ENCODE measurements at places on chromosomes 1 and 21.
A peak's percentile ranks its signal among the peaks of the same experiment; 100 is the strongest.

DNA sequence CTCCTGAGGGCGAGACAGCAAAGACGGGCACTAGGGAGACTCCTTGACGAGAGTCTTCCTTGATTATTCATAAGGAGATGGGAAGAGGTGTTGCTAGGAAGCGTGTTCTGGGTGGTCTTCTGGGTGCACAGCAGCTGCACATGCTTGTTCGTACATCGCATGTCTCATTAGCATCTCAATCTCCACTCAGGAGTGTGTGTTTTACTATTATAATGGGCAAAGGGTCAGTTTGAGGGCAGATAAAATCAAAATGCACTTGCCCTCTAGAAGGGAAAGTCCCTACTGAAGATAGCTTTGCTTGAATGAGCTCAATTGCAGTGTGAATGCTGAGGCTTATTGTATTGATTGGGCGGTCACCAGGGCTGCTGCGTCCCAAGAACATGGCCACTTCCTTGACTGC lies 50.2 kb upstream of the SCCPDH start:
- no peak for DNase-seq

DNA sequence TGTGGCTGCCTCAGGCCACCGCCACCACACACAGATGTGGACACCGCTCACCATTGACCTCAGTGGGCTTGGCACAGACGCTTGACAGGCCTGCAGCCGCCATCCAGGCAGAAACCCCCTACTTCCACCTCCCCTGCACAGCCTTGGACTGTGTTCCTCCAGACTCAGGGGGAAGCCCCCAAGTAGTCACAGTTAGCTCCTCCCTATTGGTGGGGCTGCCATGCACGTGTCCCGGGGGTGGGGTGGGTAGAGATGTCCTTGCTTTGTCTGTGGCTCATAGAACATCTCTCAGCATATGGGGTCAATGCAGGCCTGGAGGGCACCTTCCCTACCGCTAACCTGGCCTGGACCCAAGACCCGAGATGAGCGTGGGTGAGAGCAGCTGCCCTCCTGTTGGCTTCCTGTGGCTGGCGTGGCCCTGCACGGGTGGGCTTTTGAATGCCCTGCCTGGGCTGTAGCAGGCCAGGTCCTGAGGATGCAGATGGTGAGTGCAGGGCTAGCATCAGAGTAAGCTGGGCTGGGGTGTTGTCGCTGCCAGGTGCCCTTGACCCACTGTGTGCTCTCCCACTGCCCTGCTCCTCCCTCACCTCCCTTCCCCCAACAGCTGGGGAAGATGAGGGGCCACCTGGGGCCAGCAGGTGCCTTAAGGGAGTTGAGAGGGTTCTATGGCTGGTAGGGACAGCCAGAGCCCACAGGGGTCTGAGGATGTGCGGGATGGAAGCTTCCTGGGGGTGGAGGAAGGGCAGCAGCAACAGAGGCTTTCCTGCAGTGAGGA lies 6.2 kb downstream of the CROCC start:
- no peak for DNase-seq

GRCh38 chr1:109263234-109263596 lies 13.9 kb downstream of the CELSR2 start:
- no peak for DNase-seq

DNA sequence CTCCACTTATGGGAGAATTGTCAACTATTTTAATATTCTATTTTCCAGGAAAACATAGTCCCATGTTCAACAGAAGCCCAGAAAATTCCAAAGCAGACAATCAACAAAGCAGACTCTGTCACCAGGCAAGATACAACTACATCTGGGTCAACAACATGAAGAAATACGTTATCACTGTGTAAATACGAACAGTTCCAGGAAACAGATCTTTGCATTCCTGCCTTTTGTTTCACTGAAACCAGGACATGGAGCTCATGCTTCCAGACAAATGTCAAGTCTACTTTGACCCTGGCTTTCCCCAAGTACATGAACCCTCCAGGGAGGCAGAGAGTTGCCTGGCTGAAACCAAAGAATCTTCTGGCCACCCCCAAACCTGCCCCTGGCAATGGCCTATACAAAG lies 106.7 kb downstream of the SETD4 start:
- DNase-seq, result no peak

- no peak for DNase-seq
Measured at GRCh38 chr21:15088488-15088887, 23.7 kb upstream of the NRIP1 start.

GRCh38 chr1:78318011-78318410 lies 172.8 kb upstream of the PTGFR start:
- DNase-seq, result no peak

DNA sequence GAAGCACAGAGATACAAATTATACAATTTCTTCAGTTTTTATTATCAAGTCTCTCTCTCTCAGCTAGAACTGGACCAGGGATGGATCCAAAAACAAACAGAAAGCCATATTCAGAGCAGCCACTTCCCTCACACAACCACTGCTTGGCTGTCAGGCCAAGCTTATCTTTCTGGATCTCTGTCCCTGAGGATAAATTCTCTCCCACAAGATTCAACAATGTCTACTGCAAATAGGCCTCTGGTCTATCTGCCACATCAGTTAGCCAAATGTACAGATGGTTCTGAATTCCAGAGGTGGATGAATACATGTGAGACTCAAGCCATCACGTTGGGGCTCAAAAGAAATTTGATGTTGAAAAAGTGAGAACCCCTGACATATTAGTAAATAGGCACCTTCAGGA lies 350.9 kb downstream of the LTN1 start:
- no peak for DNase-seq

- no peak for DNase-seq
Measured at GRCh38 chr1:174795806-174796205, 203.9 kb upstream of the CACYBP start.

DNA sequence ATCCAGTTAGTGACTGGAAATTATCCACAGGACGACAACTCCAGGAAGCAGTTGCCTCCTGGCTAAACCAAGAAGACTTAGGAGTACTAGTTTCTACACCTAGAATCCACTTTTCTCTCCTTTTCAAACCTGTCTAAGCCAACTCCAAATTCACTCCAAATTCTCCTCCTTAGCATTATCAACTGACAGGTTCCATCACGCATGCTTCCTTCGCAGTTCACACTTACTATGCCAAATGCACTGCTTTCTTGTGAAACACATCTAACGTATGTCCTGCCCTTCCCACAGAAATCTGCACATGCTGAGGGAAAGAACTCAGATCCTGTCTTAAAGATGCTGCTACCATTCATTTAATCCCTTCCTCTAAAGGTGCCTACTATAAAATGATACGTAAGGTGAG lies 225.9 kb downstream of the RERE start:
- no peak for DNase-seq

GRCh38 chr1:193069748-193070385 lies 10.5 kb downstream of the RO60 start:
- DNase-seq, result peak; percentile 73

DNA sequence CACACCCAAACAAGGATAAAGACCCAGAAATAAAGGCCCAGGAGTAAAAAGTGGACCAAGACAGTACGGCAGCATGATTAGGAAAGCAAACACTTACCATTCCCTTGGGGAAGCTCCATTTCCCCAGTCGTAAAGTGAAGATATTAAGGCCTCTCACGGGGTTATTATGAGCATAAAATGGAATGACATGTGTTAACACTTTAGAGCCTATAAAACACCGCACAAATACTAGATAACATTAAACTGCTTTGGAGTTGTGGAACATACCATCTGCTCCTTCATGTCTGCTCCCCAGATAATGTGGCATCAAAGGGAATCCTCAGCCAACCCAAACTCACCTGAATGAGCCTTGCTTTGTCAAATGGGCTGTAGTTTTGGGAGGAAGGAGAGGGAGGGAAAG lies 8.9 kb upstream of the ITLN2 start:
- DNase-seq, result no peak

DNA sequence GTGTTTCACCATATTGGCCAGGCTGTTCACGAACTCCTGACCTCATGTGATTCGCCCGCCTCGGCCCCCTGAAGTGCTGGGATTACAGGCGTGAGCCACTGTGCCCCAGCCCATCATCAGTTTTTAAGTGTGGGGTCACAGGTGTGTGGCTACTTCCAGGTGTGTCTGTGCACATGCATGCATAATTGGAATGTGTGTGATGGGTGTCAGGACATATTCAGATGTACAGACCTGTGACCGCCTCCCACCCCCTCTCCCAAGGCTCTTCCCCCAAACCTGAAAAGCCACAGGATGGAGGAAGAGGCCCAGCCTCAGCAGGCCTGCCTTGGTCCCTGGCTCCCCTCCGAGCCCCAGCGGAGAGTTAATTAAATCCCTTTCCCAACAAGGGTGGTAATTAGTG lies 37.3 kb upstream of the CSF3R start:
- no peak for DNase-seq

DNA sequence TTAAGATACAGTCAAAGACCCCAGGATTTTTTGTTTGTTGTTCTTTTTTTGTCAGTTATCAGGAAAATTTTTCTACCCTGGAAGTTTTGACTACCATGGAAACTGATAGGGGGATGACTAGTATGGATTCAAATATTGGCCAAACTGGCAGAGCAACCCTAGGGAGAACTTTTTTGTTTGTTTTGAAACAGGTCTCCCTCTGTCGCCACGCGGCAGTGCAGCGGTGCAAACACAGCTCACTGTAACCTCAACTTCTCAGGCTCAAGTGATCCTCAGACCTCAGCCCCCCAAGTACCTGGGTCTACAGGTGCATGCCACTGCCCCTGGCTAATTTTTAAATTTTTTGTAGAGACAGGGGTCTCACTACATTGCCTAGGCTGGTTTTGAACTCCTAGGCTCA lies 46.6 kb downstream of the TOR3A start:
- DNase-seq, result no peak

- DNase-seq, result no peak
Measured at GRCh38 chr1:232684371-232685105, 54.6 kb upstream of the SIPA1L2 start.

- no peak for DNase-seq
Measured at GRCh38 chr1:5986018-5986417, 6.2 kb downstream of the NPHP4 start.

GRCh38 chr1:42686418-42686817 lies 4.2 kb downstream of the YBX1 start:
- DNase-seq, result peak; percentile 85

DNA sequence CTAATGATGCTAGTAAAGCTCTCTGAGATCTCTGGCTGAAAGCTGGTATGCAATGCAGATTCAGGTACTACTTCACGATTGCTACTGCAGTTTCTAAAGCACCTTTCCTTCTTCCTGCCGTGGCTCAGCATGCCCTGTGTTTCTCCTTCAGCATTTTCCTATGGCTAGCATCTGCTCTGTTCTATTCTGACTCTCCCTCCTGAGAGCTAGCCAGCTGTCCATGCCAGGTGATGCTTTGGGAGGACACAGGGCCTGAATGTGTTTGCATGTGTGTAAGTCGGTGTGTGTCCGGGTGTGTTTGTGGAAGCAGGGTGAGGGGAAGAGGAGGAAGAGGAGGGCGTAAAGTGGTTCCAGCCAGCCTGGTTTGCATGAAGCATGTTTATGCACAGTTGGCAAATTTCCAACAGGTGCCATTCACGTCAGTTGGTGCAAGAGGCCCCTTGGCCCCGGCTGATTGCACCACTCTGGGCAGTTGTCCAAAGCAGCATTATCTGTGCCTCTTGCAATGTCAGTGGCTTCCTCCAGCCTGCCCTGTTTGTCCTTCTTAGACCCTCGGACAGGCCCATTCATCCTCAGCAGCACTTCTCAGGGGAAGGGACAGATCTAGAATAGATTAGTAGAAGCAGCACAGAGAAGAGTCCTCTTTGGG lies 433.3 kb downstream of the DISC1 start:
- peak; percentile 31 for DNase-seq

DNA sequence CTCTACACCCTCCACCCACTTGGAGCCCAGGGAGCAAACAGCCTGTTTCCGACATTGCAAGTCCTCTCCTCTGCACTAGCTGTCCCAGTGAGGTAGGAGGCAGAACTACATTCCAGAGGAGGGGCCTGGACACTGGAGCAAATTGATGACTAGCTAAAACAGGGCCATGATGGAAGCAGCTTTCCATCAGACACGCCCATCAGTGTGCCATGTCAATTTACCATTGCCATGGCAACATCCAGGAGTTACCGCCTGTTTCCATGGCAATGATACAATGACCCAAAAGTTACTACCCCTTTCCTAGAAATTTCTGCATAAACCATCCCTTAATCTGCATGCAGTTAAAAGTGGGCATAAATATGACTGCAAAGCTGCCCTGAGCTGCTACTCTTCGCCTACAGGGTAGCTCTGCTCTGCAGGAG lies 647.1 kb downstream of the PTPRU start:
- no peak for DNase-seq

DNA sequence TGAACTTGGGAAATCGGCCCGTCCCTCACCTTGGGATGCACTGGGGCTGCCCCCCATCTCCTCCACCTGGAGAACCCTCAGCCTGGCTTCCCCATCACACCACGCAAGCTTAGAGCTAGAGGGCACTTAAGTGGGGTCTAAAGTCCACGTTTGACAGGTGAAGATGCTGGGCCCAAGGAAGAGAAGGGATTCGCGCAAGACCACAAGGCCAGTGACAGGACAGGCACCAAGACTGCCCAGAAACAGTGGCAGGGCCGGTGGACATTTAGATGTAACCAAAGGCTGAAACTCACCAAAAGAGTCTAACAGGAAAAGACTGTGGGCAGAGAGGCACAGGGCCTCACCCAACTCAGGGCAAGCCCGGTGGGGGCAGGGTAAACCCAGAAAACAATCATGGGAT lies 130.8 kb upstream of the EDN2 start:
- DNase-seq, result no peak

GRCh38 chr1:22317920-22318243 lies 133.8 kb upstream of the ZBTB40 start:
- DNase-seq, result no peak

DNA sequence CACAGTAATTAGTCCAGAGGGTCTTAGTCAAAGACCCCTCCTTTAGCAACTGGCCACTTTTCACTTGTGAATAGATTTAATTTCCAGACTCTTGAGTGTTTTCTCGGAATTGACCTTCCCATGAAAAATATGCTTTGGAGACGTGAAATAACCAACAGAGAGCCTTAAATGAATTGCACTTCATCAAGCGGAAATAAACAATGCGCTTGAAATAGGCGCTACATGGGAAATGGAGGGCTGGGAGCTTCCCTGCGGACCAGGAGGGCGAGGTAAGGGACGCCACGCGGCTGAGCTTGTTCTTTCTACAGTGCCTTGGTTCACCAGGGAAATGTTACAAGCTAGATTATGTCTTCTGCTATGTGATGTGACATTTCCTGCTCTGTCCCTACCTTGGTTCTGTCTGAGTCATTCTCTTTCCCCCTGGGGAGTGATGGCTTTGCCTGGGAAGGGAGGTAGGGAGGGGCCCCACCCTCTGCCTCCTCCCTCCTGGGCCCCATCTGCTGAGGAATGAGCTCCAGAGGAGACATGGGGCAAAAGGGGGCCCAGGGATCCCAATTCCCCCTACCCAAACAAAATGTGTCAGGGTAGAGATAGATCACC lies 619.3 kb downstream of the PTPRU start:
- no peak for DNase-seq

DNA sequence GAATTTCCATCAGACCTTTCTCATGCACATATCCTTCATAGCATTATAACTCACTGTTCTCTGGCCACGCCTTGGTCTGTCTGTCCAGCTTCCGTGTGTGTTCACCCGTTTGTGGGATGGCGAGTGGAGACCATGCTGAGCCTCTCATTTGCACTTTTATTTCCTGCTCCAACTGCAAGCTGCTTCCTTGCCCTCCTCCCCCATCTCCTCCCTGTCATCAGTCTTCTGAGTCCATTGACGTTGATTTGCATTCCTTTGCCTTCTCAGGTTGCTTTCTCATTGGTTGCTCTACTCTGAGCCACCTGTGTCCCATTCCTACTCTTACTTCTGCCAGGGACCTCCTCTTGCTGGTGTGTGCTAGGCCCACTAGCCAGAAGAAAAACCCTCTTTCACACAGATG lies 146.4 kb downstream of the NOS1AP start:
- no peak for DNase-seq

Data from hematopoietic multipotent progenitor cell treated with erythropoietin and hydrocortisone succinate and interleukin-3 and kit ligand, for 6 days (in vitro differentiated cells).